ENCODE measurements at places on chromosomes 7 and 10.

DNA sequence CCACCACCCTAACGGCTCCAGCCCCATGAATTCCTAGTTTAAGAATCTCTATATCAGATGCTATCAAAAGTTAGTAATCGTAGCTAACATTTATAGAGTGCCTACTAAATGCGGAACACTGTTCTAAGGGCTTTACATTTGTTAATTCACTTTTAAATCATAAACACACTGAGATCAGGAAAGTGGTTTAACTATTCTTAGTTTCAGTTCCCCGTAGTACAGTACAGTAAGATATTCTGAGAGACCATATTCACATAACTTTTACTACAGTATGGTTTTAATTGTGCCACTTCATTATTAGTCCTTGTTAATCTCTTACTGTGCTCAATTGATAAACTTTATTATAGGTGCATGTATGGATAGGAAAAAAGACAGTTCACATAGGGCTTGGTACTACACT lies 22.5 kb downstream of the SYPL1 start:
- DNase-seq: no peak

DNA sequence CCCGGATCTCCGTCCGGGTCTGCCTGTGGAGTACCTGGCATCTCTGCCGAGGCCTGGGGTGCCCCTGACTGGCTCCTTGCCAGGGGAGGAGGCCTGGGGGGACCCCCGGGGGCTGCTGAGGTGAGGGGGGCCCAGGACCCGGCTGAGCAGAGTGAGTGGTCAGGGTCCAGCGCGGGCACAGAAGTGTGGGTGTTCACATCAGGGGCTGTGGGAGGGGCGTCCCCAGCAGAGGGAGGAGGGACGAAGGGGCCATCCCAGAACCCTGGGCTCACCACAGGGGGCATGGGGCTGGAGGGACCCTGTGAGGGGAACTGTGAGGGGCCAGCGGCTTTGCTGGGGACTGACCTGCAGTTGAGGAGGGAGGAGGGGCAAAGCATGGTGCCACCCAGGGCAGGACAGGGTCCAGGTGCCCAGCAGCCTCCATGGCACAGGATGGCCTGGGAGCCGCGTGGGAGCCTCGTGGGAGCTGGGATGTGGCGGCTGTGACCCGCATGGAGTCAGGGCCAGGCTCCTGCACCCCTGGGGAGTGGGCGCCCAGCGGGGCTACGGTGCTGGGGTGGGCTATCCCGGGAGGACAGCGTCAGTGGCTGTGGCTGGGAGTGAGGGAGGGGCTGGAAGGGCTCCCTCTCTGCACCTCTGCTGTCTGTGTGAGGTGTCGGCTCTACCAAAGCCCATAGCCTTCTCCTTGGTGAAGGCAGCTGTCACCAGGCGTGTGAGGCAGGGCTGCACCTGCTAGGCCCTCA lies 91.2 kb downstream of the DNAJB6 start:
- DNase-seq: no peak

GRCh38 chr10:127952575-127952869 lies 45.6 kb downstream of the PTPRE start:
- no peak for DNase-seq

DNA sequence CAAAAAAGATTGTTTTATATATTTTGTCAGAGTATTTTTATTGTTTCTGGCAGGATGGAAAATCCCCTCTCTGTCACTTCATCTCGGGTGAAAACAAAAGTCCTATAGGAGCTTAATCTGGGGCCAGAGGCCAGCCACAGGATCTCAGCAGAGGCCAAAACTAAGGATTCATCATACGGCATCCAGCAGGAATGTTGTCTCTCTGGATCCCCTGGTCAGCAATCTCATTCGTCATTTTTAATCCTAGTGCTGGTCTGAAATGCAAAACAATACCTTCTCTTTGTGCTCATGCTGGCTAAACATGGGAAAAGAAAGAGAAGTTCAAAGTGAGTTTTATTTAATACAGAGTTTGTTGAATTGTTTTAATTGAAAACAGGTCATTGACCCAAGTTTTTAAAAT lies 482.5 kb upstream of the AUTS2 start:
- no peak for DNase-seq

DNA sequence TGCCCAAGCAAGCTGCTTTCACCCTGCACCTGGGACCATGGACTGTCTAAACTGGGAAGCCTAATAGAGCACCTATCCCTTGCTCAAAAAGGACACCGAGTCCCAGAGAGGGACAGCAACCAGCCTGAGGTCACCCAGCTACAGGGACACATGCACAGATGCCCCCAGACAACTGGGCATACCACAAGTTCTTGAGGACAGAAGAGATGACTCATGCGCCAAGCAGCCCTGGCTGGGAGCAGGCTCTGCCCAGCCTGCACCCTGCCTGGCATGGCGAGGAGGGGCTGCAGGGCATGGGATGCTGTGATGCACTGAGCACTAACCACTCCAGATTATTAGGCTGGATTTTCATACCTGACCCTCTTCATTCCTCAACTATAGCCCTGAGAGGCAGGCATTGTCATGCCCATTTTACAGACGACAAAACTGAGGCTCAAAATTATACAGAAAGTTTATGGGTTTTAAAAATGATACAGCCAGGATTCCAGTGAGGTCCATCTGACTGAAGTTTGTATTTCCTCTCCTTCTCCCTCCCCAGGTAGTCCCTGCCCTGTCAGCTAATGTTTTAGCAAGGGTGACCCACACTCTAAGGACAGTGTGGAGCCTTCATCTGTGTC lies 289.3 kb upstream of the ZMIZ1 start:
- no peak for DNase-seq

GRCh38 chr7:100210805-100211204 lies 8.9 kb upstream of the PVRIG start:
- DNase-seq: no peak
